Tibial nerve (tissue), 4 donors: ENCODE measurements at places on chromosomes 12 and 14.

DNA sequence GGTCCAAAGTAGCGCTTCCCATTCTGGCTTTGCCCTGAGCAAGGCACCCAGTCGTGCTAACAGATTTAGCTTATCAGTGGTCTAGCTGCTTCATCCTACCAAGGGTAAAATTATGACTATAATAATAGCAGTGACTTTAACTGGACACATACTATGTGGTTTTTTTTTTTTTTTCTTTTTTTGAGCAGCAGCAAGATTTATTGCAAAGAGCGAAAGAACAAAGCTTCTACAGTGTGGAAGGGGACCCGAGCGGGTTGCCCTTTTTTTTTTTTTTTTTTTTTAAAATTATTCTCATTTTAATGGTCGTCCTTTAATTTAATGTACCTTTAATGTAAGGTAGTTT, 505 bp downstream of the HELB start:
- DNase-seq, result no peak

DNA sequence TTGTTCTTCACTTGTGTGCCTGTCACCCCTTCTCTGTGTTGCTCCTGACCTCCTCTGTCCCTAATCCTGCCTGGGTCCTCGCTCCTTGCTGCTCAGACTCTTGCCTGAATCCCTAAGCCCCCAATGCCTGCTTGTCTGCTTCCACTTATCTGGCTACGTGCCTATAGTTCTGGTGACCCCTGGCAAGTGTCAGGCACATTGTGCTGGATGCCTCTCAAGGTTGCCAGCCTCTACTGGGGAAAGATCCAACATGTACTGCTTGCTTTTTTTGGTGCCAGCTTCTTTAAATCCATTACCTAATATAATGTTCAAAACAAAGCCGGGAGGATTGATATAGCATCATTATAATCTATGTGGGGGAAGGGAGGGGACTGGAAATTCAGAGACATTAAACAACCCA, 448.0 kb upstream of the CCDC196 start:
- DNase-seq, result no peak

GRCh38 chr14:22184157-22184829, 404.7 kb downstream of the DAD1 start:
- no peak for DNase-seq

DNA sequence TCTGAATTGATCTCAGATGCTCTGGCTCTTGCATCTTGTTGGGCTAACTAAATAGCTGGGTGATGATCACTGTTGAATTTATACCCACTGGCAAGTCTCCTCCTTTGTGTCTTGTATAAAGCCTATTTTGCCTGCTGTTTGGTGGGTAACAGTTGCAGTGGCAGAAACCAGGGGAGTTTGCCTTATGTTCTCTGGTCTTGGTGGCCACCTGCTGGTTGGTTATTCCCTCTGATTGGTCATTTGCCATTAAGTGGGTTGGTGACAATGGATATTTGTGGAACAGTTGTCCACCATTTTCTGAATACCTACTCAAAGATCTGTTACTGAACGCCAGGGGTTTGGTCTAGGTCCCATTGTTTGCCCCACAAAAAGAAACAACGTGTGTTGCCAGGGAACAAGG, 52.1 kb downstream of the AVPR1A start:
- DNase-seq, result no peak

GRCh38 chr12:1471224-1471623, 123.2 kb downstream of the FBXL14 start:
- no peak for DNase-seq

DNA sequence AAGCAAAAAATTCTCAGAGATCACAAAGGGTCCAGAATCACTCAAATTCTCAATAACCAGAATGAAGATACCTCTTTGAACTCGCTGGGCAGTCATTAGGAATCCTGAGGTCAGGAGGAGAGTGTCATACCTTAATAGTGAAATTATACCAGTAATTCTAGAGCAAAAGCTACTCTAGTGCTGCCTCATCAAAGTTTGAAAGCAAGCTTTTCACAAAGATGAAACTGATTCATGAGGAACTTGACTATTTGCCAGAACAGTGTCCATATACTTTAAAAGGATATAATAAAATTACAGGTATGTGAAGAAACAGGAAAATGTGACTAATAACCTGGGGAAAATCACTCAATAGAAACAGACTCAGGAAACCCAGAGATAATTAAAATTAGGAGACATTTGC, 44.5 kb downstream of the EML5 start:
- DNase-seq, result no peak
